ENCODE measurements at places on chromosomes 4 and X. TPM values are rescaled to one million over a fixed set of nuclear protein-coding genes. Genes with fewer than 3 reads are reported as not detected.

The GPC4 gene
- not detected for polyA plus RNA-seq

The PASD1 gene
- not detected for polyA plus RNA-seq

The P2RY4 gene
- polyA plus RNA-seq, result not detected

The VCX gene
- not detected for polyA plus RNA-seq

The CXCL9 gene
- not detected for polyA plus RNA-seq

The SSX3 gene
- polyA plus RNA-seq, result not detected

The TCEAL6 gene
- polyA plus RNA-seq, result not detected

The DCLK2 gene
- polyA plus RNA-seq, result 2.3 TPM

The ZBTB49 gene
- polyA plus RNA-seq, result 7.8 TPM

The TASL gene
- polyA plus RNA-seq, result 39.3 TPM

The P2RY10 gene
- 155 TPM for polyA plus RNA-seq

The AP1AR gene
- polyA plus RNA-seq, result 17.4 TPM

The CLCN4 gene
- polyA plus RNA-seq, result 5.1 TPM

The CWH43 gene
- polyA plus RNA-seq, result not detected

The LINC00632 gene
- not detected for polyA plus RNA-seq

The TMPRSS11E gene
- polyA plus RNA-seq, result 0.20 TPM

Measured in IgD-negative memory B cell (primary cell).